Fibroblast of skin of back (primary cell): ENCODE measurements at places on chromosomes 11 and 22.

DNA sequence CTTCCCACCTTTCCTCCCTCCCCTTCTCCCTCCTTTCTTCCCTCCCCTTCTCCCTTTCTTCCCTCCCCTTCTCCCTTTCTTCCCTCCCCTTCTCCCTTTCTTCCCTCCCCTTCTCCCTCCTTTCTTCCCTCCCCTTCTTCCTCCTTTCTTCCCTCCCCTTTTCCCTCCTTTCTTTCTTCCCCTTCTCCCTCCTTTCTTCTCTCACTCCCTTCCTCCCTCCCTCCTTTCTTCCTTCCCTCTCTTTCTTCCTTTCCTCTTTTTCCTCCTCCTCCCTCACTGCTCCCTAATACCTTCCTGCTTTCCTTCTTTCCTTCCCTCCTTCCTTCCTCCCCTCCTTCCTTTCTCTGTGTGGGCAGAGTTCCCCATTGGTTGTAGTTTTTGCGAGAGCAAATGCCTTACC, 76.1 kb downstream of the PGR start:
- DNase-seq: no peak

DNA sequence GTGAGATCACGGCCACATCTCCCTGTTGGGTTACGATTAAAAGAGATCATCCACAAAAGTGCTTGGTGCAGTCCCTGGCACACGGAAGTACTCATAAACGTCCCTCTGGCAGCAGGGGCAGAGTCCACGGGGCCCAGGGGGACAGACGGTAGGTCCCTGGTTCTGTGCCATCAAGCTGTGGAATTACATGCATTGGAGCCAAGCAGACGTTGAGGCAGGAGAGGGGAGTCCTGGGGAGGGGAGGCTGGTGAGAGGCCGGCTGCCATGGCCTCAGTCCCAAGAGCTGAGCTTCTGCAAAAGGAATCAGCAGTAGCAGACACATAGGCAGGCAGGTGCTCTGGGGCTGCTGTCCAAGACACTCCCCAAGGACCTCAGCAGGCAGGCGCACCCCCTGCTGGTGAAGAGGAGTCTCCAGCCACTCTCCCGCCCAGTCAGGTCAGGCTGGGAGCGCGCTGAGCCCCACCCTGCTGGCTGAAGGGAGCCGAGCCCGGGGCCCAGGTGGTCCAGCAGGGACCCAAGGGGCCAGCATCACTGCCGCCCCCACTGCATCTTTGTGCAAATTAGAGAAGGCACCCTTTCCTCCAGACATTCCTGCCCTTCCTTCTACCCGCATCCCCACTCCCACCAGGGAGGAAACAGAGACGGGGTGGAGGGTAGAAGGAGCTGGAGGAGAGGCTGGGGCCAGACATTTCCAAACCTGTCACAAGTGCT, 7.6 kb upstream of the KCTD17 start:
- DNase-seq: no peak

DNA sequence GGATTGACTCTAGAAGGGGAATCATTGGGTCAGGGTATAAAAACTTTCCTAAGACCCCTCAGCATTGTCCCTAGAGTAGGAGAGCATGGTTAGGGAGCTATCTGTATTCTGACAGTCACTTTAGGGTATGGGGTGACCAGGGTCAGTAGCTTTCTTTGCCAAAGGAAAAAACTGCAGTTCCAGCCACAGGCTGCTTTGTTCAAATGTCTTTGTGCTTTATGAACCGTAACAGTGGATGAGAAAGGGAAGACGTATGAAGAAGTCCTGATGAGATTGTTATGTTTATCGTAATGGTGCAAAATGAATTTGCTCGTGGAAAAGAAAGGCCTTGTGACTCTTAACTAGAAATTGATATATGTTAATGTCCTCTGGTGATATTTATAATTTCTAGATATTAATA, 30.0 kb downstream of the CYB5R2 start:
- DNase-seq: no peak

DNA sequence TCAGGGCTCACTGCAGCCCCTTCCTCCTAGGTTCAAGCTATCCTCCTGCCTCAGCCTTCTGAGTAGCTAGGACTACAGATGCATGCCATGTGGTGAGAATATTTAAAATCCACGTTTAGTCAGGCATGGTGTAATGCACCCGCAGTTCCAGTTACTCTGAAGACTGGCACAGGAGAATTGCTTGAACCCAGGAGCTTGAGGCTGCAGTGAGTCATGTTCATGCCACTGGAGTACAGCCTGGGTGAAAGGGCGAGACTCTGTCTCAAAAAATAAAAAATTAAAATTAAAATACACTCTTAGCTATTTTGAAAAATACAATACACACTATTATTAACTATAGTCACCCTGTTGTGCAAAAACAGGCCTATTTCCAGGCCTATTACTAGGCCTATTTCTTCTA, 38.4 kb downstream of the NOX4 start:
- DNase-seq: no peak

- no peak for DNase-seq
Measured at GRCh38 chr11:24086921-24087320, 409.9 kb upstream of the LUZP2 start.

DNA sequence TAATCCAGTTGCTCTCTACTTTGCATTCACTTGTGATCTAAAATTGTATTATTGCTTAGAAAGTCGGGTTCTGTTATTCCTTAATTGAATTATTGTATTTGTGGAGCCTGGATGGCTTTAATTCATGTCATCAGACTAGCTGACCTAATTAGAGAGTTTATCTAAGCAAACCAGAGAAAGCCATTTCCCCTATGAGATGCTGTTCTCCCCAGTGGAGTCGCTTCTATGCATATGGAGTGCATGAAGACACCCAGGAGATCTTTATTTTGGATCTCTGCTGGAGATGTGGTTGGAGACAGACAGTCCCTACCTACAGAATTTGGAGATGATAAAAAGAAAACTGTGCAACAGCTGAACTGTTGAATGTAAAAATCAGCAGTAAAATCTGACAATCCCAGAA, 45.2 kb upstream of the MYO18B start:
- no peak for DNase-seq

DNA sequence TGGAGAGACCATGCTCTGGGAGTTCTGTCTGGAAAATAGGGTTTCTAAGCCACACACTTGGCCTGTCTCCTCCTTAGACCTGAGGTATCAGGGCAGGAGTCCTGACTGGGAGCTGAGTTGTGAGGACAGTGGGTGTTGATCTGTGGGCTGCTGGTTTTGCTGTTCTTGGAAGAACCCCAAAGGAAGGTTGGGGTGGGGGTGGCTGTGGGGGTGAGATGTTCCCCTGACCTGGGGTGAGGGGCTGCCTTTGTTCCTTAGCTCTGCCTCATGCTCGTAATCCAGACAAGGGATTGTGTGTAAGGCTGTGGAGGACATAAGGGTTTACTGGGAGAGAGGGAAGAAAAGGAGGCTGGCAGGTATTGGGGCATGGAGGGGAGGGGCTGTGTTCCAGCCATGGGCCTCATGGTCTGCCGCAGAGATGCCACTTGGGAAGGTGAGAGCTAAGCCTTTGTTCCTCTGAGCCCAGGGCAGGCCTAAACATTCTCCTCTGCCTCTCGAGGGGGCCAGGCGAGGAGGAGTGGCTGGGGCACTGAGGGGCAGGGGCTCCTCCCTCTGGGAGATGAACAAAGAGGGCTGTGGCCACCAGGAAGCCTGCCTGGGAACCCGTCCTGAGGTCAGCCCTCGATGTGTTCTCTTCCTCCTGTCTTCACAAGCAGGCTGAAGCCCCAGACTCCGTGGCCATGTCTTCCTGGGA, 4.4 kb downstream of the OTOG start:
- no peak for DNase-seq

- no peak for DNase-seq
Measured at GRCh38 chr11:70454197-70454767, 56.0 kb downstream of the CTTN start.

GRCh38 chr11:26827567-26828081, 105.8 kb upstream of the SLC5A12 start:
- DNase-seq: peak; percentile 53

DNA sequence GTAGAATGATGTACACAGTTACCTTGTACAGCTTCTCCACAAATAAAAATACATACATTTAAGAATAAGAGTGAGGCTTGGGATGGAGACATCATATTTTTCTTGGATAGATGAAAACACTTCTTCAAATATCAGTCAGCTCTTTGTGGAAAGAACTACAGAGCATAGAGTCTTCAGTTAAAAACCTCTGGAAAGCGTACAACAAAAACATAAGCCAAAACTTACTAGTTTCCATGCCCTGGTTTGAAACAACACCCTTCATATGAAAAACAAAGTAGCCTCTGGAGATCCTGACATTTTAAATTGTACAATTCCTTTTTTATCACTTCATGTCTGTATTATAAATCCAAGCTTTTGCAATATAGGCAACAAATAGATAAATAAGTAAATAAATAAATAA, 7.0 kb upstream of the CEP126 start:
- peak; percentile 11 for DNase-seq

DNA sequence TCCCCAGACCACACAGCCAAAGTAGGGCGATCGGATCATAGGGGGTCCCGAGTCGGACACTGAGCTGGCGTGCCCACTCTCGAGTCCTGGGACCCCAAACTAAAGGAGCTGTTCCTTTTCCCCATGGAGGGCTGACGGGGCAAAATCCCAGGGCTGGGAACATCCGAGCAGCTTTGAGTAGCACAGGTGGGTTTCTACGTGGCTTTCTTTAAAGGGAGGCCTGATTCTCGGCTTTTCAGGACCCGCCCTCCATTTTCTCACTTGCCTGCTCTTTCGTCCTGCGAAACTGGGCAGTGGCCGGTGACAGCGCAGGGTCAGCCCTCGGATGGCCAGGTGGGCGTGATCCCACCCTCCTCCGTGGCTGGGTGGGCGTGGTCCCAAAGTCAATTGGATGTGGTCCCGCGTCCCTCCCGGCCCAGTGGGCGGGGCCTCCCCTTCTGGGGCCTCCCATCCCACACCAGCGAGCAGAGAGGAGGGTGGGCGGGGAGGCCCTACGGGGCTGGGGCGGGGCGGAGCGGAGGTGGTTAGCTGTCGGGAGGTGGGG, 17.5 kb upstream of the TXNRD2 start:
- peak; percentile 48 for DNase-seq

- DNase-seq: no peak
Measured at GRCh38 chr11:71381781-71382505, 66.2 kb downstream of the DHCR7 start.

DNA sequence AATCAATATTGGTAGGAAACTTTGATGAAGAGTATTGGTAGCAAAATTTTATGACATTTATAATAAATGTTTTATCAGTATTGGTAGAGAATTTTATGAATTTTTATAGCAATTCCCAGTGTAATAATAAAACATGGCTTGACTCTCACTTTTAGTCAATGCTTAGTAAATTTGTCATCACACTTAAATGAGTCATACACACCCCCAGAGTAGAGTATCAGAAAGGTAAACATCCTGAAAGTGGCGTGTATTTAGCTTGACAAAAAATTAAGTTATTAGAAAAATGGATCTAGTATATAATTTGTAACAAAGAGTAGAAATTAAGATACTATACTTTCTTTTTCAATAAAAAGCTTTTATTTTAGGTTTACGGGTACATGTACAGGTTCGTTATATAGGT, 2.6 kb downstream of the MS4A3 start:
- DNase-seq: no peak

GRCh38 chr11:45108070-45109064, 38.1 kb upstream of the PRDM11 start:
- no peak for DNase-seq

GRCh38 chr11:98289617-98290263, 731.0 kb upstream of the CNTN5 start:
- DNase-seq: no peak

DNA sequence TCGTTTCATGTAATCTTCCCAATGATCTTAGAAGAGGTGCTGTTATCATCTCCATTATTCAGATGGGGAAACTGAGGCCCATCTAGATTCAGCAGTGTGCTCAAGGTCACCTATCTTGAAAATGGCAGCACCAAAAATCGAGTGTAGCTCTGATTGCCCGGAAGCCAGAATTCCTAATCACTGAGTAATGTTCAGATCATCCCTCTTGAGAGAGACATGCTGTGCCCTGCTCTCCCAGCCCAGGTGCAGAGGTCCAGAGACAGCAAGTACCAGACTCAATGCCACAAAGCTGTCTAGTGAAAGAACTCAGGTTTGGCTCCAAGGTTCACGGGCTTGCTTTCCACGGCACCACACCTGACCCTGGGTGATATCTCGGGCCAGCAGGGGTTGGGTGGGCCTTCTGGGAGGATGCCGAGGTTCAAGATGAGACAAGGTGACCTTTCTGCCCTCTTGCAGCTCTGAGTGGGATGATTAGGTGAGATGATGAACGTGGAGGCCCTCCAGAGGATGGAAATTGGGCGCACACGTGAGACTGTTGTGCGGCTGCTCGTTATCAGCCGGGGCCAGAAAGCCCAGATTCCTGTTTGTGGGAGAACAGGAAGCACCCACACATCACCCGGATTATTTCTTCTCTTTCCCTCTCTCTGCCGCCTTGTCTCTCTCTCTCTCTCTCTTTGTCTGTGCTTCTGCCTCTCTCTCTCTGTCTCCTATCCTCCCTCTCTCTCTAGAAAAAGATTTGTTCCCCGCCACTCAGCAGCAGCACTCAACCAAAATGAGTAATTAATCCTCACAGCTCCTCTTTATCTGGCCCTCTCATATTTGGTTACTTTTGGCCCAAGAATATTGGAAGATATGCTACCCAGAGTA, 19.0 kb upstream of the RASD2 start:
- DNase-seq: no peak

GRCh38 chr11:84685976-84686375, 941.2 kb downstream of the DLG2 start:
- no peak for DNase-seq

DNA sequence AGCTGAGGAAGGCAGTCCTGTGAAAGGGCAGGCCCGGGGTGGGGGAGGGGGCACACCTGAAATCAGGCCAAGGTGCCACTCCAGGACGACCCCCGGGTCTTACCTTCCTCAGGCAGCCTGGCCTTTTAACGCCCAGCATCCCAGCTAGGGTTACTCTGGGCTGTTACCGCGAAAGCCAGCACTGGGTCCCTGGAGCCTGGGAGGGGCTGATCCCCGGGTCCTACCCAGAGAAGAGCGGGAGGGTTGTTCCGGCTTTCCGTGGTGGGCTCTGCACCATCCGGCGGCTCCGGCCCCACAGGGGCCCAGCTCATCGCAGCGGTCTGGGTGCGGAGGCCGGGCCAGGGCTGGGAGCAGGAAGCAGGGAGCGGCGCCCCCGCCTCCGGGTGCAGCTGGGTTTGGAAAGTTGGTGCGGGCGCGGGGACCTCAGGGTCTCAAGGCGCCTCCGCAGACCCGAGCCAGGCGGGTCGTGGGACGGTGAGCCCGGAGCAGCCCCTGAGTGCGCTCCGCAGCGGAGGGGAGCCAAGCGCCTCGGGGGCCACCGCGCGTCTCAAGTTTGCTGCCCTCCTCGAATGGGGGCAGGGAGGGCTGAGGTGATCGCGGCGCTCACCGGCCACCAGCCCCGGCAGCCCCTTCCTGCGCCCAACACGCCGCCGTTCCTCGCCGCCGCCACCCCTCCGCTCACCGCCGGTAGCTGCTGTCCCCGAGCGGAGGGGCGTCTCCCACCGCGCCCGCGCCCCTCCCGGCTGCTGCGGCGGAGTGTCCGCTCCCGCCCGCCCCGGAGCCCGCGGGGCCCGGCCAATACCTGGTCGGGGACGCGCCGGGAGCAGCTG, 831 bp downstream of the CHST1 start:
- no peak for DNase-seq

GRCh38 chr11:106990331-106990730, 27.9 kb downstream of the GUCY1A2 start:
- no peak for DNase-seq

- DNase-seq: no peak
Measured at GRCh38 chr11:569158-569885, 6.9 kb upstream of the PHRF1 start.
